AML-193 (cell line): ENCODE measurements at places on chromosomes 3 and 15.

DNA sequence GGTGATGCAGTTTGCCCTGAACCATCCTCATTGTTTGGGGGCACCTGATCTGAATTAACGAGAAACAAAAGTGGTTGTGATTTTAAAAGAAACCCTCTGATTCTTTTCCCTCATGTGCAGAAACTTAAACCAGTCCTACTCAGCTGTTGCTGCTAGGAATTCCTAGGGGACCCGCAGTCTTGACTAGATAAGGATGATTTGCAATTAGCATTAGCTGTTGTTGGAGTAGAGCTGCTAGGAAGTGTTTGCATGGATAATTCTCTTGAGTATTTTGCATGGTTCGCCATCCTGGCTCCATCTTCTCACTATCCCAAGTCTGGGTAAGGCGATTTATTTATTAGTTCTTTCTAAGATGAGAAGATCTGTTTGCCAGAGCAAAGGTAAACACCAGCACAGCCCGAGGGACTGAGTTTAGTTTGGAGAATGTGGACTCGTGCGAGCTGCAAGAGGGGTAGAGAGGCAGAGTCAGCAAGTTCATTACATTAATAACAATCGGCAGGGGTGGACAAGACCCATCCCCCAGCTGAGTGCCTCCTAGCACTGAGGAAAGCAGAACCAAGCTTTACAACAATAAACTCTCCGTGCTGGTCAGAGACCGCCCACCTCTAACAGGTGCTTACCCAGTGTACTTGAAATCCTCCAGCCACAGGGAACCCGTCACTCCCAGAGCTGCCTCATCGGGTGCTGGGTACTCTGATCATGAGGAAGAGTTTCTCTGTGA lies 4.1 kb downstream of the FGD5 start:
- no peak for DNase-seq

DNA sequence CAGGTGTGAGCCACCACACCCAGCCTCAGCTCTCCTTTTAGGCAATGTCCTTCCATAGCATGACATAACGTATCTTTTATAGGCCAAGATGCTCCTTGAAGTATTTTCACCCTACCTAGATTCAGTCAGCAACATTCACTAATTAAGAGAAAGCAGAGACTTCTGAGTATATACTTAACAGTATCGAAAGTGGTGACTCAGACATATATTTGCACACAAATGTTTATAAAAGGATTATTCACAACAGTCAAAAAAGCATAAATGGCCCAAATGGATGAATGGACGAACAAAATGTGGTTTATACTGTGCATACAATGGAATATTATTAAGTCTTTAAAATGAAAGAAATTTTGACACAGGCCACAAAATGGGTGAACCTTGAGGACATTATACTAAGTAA lies 108.6 kb downstream of the ZNF385D start:
- DNase-seq, result no peak

DNA sequence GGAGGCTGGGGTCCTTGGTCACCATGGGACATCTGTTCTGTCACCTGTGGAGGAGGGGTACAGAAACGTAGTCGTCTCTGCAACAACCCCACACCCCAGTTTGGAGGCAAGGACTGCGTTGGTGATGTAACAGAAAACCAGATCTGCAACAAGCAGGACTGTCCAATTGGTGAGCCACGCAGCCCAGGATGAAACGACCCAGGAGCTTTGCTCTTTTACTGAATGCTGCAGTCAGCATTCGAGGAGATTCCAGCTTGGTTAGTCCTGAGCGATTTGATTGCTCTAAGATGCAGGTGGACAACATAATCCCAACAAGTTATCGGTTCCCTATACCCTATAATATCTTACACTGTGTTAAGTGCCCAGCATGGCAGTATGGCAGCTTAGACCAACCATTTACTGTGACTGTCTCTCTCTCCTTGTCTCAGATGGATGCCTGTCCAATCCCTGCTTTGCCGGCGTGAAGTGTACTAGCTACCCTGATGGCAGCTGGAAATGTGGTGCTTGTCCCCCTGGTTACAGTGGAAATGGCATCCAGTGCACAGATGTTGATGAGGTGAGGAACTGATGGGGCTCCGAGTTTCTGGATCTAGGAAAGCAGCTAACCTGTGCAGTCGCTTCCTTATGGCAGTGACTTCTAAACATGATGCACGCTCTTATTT lies 7.8 kb downstream of the THBS1 start:
- DNase-seq, result no peak

- DNase-seq, result no peak
These were observed 3.7 kb upstream of the SOX2 start for GRCh38 chr3:181707980-181708379.

- no peak for DNase-seq
These were observed 28.6 kb upstream of the TGFBR2 start for GRCh38 chr3:30577788-30578187.

DNA sequence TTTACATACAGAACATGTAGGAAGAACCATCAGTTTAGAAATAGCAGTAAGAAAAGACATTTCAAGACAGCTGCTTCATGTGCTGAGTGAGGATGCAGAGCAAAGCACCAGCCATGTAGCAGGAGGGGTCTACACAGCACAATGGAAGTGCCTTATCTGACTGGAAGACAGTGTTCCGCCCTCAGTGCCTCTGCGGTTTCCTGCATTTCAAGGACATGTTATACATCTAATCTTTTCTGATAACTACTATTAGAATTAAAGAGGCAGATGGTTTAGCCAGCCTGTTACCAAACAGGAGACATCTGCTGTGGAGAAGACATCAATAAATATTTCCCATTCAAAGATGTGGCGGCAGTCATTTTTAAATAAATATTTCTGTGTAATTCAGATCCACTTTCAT lies 10.6 kb downstream of the LSG1 start:
- no peak for DNase-seq

DNA sequence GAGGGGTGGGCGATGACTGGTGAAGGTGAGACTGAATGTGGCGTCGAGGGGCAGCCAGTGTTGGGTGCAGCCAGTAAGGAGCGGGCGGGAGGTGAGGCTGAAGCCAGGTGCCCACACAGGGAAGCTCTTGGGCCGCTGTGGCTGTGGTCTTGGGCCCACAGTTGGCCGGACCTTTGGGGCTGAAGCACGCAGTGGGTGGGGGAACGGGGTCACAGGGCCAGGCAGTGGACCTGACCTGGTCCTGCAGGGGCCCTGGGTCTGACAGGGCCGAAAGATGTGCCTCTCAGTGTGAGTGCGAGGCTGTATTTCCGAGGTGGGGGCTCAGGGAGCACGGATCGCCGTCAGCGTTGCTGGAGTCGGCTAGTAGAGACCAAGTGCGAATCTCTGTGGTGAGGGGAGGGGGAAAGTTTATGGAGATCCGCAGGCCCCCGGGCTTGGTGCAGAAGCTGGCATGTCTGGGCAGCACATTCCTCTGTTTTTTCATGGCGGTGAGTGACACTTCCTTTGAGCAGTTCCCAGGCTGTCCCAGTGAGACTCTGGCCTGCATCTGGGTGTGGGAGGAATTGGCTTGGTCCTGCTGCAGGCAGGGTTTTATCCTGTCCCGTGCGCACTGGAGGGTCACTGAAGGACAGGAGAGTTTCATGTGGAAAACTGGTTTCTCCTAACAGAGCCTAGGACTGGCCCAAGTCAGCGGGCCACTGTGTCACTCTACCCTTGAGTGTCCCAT lies 100.8 kb downstream of the TMEM266 start:
- DNase-seq, result no peak

DNA sequence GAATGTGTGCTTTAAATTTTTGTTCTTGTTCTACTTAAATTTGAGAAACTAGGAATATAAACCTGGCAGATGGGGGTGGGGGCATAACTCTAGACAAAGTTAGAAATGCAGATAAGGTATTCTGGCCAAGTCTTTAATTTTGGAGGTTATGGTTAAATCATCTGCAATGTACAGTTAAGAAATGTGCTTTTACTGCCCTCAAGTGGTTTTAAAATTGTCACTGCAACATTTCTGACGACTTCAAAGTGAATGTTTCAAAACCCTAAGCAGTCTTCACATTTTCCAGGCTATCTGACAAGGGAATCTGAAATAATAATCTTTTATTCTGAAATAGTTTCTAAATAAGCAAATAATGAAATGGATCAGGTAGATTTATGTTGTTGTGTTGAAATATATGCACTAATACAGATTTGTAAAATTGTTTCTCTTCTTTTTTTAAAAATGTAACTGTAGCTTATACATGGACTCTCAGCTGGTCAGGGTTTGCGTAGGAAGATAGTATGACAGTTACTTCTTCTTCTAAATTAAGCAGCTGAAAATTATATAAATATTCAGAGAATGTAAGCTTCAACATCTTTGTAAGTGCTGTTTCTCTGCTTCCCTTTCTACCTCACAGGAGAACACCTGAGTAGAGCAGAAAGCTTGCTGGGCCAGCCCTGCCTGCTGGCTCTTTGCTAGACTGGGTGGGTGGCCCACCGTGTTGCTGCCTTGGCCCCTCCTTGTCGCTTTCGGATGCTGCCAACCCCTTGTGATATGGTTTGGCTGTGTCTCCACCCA lies 45.0 kb downstream of the SUCNR1 start:
- DNase-seq, result peak; percentile 84

GRCh38 chr3:106508331-106508893 lies 639.6 kb upstream of the CBLB start:
- no peak for DNase-seq

DNA sequence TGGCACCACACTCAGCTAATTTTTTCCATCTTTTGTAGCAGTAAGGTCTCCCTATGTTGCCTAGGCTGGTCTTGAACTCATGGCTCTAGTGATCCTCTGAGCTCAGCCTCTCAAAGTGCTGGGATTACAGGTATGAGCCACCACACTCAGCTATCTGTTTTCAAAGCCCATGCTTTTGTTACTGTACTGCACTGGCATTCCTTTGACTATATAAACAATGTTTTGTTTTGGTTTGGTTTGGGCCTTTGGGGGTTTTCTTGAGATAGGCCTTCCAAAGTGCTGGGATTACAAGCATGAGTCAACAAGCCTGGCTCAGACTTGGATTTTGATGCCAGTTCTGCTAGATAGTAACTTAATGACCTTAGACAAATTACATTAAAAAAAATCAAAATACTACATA lies 89.7 kb upstream of the GK5 start:
- no peak for DNase-seq

DNA sequence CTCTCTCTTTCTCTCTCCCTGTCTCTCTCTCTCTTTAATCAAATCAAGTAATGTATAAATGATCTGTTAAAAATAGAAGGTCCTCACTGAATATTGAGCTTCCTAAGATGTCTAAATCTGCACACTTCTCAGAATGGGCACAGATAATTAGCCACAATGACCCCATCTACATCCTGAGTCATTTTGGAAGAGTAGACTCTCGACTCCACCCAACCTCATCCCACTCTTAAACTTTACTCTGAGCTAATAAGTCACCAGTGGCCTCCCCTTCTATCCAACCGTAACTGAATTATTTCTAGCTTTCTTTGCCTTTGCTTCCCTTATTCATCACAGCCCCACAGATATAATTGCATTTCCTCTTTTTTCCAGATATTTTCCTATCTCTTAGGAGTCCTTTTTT lies 326.5 kb upstream of the ZNF717 start:
- DNase-seq, result no peak

GRCh38 chr3:188943591-188943990 lies 228.2 kb upstream of the TPRG1 start:
- DNase-seq, result no peak

- DNase-seq, result no peak
These were observed 42.9 kb upstream of the RPL32 start for GRCh38 chr3:12884186-12884680.

DNA sequence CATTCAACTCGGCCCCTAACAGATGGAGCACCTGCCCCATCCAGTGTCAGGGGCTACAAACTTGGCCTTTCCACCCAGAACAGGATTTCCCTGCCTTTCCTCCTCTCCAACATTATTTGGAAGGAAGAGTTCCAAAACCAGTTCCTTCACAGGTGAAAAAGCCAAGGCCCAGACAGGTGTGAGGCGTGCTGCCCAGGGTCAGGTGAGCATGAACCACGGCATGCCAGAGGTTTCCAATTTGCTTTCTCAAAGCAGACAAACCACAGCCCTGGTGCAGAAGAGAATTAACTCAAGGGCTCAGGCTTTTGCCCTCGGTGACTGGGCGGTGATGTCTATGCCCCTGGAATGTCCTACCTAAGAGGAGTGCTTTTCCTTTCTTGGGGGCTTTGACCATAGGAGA lies 43.2 kb downstream of the LDHAL6B start:
- DNase-seq, result no peak

GRCh38 chr15:39434163-39434562 lies 146.7 kb upstream of the THBS1 start:
- no peak for DNase-seq
